ENCODE measurements at places on chromosomes 1 and 21.

- DNase-seq = no peak
Measured at GRCh38 chr21:35664683-35665082, 395.6 kb downstream of the SETD4 start.

DNA sequence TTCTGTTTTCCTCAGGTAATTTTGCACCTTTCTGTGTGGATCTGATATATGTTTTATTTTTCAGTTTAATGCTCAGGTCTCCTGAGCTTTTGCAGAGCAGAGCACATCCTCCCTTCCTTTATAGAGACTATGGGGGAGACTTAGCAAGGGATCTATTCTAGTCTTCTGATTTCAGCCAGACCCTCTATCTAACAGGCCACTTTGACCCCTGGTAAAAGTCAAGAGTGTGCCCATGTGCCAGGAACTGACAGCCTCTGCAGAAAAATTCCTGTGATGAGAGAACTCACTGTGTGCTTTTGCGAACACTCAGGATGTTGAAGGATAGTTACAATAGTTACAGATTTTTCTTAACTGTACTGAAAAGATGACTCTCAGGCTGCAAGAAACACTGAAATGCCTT is 123.3 kb downstream of the NOS1AP start:
- no peak for DNase-seq

GRCh38 chr1:8580566-8580965 is 236.9 kb downstream of the RERE start:
- no peak for DNase-seq

DNA sequence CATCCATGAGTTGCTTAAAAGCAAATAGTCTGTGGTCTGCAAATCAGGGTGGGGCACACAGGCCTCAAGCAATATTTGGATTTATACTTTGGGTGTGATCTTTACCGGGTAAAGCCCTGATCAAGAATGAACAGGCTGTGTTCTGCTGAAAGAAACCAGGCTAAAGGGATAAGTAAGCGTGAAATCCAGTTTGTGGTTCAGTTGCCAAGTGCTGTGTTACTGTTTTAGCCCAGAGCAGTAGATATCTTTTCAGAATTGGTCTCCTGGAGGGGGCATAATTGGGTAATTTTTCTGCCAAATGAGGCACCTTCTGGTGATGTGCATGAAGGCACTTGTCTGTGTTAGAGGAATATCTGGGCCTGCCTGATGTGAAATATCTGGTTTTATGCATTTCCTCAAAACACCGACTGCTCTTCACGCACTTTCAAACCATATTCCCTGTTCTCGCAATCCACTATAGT is 21.4 kb downstream of the AIM2 start:
- DNase-seq = no peak

DNA sequence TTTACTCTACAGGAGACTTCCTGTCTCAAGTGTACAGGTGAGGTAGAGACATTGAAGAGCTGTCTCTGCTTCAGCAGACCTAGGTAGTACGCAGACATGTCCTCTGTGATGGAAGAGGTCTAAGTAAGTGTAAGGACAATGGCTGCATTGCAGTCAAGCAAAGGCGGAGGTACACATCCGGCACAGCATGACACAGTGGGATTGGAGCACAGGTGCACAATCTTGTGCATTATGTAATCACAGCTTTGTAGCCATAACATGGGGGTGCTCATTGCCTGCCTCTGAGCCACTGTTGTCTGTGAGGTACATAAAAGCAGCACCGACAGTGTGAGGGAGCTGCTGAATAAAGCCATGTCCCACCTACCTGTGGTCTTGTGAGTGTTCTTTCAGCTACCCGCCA is 66.4 kb upstream of the CCDC190 start:
- no peak for DNase-seq

GRCh38 chr1:208149776-208150514 is 94.2 kb downstream of the PLXNA2 start:
- DNase-seq = no peak

- no peak for DNase-seq
Measured at GRCh38 chr1:46072975-46073374, 59.5 kb downstream of the PIK3R3 start.

DNA sequence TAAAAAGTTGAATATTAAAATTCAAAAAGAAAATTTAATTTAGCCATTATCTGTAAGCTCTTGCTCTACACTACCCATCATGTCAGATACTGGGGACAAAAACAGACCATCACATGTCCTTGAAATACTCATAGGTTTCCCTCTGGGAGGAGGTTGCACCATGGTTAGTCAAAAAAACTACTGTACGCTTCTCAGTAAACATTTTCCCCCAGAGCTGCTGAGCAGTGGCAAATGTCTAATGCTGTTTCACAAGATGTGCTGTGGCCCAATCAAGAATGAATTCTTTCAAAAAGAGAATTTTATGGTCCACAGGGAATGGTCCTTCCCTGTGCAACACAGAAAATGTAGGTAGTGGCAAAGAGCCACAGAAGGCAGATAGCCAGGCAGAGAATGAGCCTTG is 6.1 kb downstream of the SLC25A24 start:
- no peak for DNase-seq

GRCh38 chr1:79215311-79215710 is 208.8 kb upstream of the ADGRL4 start:
- no peak for DNase-seq

DNA sequence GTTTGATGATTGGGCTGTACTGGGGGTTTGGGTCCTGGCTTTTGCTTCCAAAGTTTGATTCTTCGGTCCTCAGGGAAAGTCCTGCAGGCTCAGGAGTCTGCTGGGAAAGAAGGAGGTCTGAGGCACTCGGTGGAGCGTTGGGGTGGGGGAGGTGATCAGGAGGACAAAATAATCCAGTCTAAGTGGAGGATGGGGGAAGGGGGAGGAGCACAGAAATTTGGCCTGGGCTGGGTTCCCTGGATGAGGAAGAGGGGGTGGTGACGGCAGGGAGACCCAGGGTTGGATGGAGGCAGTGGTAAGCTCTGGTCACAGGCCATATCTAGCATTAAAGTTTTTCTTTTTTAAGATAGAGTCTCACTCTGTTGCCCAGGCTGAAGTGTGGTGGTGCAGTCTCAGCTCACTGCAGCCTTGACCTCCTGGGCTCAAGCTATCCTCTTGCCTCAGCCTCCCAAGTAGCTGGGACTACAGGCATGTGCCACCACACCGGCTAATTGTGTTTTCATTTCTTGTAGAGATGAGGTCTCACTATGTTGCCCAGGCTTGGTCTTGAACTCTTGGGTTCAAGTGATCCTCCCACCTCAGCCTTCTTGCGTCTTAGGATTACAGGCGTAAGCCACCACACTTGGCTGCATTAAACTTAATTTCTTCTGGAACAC is 6.8 kb downstream of the SH2D2A start:
- no peak for DNase-seq

DNA sequence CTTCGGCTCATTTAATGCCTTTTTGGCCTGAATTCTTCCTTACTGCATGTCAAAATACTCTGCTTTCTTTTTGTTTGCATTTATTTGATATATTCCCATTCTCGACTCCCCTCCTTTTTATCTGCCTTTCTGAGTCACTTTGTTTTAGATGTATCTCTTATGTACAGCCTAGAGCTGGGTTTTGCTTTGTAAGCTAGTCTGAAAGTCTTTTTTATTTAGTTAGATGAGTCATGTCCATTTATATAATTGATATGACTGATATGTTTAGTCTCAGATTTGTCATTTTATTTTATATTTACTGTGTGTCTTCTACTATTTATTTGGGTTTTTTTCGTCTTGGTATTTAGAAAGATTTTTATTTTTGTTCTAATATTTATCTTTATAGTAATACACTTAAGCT is 33.6 kb upstream of the GNG5 start:
- DNase-seq = no peak

GRCh38 chr1:84370831-84371394 is 27.4 kb upstream of the DNASE2B start:
- no peak for DNase-seq

GRCh38 chr1:17563494-17564281 is 24.2 kb downstream of the ARHGEF10L start:
- DNase-seq = no peak

GRCh38 chr1:181140891-181141290 is 52.4 kb downstream of the IER5 start:
- DNase-seq = no peak

DNA sequence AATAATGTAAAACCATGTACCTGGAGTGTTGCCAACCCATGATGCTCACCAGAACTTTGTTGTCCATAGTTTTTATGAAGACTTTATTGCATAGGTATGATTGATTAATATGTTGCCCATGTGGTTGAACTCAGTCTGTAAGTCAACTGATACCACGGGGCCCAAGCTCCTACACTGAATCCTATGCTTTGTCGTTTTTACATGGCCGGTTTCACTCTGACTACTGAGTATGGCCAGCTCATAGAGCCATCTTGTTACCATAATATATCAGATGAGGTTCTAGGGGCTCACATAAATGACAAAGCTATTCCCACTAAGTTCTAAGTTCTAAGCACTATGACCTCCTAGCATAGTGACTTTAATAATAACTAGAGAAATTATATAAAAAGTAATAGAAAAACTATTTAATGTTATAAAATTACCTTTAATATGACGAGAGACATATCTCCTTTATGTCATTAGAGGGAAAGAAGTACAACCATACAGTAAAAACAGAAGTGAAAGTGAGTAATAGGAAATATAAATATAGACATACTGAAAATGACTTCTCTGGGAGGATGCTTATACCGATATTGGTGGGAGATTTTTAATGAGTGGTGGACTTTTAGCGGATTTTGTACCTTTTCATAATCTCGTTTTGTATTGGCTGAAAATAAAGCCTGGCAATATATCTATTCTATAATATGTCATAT is 983.4 kb upstream of the PRMT6 start:
- no peak for DNase-seq

- no peak for DNase-seq
Measured at GRCh38 chr1:185896863-185897262, 162.7 kb downstream of the HMCN1 start.

- no peak for DNase-seq
Measured at GRCh38 chr1:85091671-85092280, 43.5 kb upstream of the MCOLN3 start.

All from stimulated activated CD4-positive, alpha-beta T cell treated with anti-CD3 and anti-CD28 coated beads, Interleukin-12 subunit alpha, Interleukin-12 subunit beta, amount 100 ng/mL, for 24 hours (primary cell).